ENCODE measurements at places on chromosomes 2 and 18.

DNA sequence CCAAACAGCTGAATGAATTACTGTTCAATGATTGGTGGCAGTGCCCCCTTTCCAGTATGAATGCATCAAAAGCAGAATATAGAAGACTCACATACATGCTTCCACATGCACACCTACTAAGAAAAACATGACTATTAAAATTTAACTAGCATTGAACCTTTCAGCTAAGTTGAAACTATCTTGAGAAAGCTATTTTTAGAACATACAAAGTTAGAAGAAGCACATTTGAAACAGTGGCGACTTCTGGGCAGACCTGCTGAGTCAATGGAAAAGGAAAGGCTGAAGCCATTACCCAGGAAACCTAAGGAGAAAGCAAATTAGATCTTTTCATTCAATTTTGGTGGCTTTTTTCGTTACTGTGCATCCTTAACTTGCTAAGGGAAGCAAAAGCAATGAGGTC is 55.9 kb downstream of the PLA2R1 start:
- no peak for DNase-seq

GRCh38 chr2:152500772-152501171 is 165.8 kb downstream of the FMNL2 start:
- DNase-seq, result no peak

GRCh38 chr2:123453772-123454171 is 571.3 kb upstream of the CNTNAP5 start:
- no peak for DNase-seq

DNA sequence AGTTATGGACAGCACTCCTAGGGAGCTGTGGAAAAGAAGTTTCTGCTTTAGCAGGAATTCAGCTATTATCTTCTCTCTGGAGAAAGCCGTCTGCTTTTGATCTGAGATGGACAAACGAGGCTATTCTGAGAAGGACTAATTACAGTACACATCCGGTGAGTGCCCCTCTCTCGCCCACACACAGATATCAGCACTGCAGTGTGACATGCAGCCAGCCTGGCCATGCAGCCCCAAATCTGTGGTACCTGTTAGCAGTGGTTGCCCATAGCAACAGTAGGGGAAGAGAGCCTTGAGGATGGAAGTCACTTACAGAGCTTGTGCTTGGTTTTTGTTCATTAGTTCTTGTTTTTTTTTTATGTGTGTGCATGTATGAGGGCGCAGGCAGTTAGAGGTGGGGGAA is 73.9 kb upstream of the TRIB2 start:
- no peak for DNase-seq

- peak; percentile 76 for DNase-seq
Observed at GRCh38 chr2:237222178-237222577, 136.5 kb downstream of the COPS8 start.

- peak; percentile 84 for DNase-seq
Observed at GRCh38 chr2:164388511-164388910, 232.8 kb downstream of the GRB14 start.

- peak; percentile 18 for DNase-seq
Observed at GRCh38 chr2:11949732-11950523, 203.5 kb downstream of the LPIN1 start.

- no peak for DNase-seq
Observed at GRCh38 chr2:83650161-83650560, 808.9 kb downstream of the SUCLG1 start.

- no peak for DNase-seq
Observed at GRCh38 chr2:98692090-98693054, 38.6 kb downstream of the MGAT4A start.

- no peak for DNase-seq
Observed at GRCh38 chr2:37795456-37795855, 124.0 kb upstream of the CDC42EP3 start.

DNA sequence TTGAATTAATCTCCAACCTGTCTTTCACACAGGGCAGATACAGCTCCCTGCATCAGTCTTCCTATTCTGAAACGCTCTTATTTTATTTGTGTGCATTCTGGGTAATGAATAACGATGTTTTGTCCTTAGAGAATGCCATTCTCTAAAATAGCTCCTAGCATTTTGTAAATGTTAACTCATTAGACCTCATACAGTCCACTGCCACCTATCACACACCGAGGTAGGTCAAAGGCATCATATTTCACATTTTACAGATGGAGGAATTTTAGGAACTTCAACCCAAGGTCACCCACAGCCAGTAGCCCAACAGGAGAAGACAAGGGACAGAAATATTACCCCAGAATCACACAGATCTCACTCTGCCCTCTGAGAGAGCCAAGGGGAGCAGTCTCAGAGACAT is 455.4 kb upstream of the GYPC start:
- no peak for DNase-seq

GRCh38 chr18:21242141-21242779 is at the start of gene GREB1L:
Gene GREB1L, plus strand, starts transcription at chr18:21242232. Its CDS starts 141,287 bp downstream, at chr18:21383519.
- DNase-seq, result peak; percentile 52

DNA sequence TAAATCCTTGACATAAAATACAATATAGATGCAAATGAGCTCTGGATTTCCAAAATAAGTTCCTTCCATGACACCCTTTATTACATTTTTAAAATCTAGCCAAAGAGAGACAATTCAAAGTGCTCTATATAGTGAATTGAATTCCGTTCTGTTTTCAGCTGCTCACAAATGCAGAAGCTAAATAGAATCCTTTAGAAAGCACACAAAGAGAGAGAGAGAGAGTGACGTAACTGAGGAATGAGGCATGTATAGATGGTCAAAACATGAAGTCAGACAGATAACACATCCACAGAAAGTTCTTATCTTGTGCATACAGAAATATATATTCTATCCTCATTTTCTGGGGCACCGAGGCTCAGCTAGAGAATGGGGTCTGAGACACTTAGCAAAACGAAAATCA is 344.7 kb upstream of the NETO1 start:
- DNase-seq, result no peak

DNA sequence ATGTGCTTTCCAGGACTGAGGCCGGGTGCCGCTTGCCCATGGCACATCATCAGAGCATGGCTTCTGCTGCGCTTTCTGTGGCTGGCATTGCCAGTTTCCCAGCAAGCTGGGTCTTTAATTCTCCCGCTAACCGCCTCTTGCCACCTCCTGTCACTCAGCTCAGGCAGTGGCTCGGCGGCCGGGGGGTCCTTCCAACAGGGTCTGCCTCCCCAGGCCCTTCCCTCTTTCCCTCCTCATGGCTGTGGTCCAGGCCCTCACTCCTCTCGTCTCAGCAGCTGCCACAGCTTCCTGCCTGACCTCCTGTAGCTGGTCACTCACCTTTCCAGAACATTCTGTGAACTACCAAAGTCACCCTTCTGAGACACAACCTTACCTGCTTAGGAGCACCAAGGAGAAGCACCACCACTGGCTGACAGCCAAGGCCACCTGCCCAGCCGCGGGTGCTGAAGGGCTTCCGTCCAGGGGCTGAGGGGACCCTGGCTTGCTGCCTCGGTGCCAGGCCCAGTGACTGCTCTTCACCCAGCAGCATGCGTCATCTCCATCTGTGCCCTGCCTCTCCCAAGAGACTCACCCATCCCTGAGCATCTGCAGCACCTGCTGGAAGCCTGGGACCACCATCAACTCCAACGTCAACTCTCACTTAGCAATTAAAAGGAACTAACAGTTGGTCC is 22.6 kb downstream of the CHMP1B start:
- no peak for DNase-seq

GRCh38 chr18:10546557-10547300 is 20.9 kb downstream of the NAPG start:
- DNase-seq, result peak; percentile 23

- no peak for DNase-seq
Observed at GRCh38 chr2:173282795-173283545, 71.7 kb upstream of the CDCA7 start.

DNA sequence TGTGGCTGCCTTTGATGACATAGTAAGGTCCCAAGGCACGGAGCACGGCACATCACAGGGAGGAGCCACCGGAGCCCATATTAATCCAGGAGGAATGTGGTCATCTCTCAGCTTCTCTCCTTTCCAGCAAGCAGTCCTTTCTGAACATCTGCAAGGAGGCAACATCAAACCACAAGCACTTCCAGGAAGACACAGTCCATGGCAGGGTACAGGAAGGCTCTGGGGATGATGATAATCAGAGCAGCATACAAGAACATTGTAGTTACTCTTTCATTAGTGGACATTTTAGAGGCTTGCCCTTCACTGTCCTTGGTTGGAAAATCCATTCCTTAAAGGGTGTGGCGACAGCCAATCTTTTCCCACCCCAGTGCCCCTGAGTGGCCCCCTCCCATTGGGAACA is 31.1 kb downstream of the YPEL5 start:
- no peak for DNase-seq

DNA sequence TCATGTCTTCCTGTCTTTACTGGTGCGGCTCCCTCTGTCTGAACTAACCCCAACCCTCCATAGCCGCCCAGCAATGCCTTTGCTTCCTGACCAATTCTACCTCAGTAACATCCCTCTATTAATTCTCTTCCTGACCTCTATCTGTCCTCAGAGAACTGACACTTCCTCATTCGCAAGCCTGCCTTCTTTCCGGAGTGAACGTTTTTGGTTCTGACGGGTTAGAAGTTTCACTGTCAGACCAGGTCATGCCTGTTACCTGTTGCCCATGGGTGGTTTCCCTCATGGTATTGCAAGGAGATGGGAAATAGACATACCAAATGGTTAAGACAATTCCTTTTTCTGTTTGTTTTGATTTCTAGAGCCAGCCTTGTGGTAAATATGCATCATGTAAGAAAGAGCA is 453.4 kb upstream of the SLC14A2 start:
- DNase-seq, result no peak

- peak; percentile 48 for DNase-seq
Observed at GRCh38 chr2:229340086-229340760, 69.1 kb upstream of the PID1 start.

DNA sequence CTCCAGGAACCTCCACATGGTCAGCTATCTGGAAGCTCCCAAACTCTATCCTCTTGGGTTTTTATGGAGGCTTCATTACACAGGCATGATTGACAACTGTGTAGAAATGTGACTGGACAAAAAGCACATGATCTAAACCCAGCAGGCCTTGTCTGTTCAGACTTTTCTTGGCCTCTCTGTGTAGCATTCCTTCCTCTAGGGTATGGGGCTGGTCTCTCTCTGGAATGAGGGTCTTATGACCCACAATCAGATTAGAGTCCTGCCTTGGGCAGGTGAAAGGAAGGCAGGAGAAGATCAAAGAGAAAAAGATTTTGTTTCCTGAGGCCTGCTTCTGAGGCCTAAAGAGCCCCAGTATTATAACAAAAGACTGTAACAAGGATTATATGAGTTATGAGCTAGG is 162.7 kb downstream of the SP3 start:
- no peak for DNase-seq

DNA sequence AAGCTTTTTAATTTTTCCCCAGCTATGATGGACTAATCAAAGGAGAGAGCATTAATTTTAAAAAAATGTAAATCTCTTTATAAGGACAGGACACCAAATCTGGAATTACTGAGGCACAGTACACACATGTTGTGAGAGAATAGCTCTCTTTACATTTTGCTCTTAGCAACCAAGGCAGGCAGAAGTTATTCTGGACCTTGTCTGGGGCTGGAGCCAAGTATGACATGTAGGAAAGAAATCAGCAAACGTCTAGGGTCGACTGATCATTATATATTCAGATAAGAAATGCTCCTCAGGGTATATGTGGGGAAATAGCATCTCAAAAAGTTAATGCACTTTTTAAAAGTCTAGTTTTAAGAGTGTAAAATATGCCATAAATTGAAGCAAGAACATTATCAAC is 1330.0 kb upstream of the CELF4 start:
- DNase-seq, result no peak

GRCh38 chr18:11288401-11288800 is 139.0 kb upstream of the PIEZO2 start:
- DNase-seq, result no peak

DNA sequence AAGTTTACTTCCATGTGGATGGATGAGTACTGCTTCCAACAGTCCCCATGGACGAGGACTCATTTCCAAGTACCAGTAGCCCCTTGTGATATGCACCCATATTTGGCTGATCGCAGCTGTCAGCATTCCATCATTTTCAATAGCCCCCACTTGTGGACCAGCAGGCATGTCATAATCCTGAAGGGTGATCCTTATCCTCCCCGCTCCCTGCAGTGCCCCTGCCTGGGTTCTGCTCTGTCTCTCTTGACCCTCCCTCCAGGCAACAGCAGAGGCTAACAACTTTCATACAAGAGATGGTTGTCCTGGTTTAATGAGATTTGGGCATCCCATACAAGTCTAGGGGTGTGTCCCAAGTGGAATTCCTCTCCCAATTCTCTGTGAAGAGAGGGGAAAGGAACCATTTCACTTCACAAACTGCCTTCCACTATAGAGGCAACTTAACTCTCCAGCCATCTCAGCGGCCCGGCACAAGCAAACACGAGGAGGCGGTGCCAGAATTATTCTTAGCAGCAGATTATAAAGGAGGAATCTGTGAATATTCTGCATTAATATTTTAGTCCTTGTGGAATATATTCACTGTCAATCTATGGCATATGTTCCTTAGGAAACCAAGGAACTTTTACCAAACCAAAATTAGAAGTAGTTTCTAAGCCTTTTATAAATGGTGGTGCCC is 110.7 kb downstream of the RTN4 start:
- no peak for DNase-seq

DNA sequence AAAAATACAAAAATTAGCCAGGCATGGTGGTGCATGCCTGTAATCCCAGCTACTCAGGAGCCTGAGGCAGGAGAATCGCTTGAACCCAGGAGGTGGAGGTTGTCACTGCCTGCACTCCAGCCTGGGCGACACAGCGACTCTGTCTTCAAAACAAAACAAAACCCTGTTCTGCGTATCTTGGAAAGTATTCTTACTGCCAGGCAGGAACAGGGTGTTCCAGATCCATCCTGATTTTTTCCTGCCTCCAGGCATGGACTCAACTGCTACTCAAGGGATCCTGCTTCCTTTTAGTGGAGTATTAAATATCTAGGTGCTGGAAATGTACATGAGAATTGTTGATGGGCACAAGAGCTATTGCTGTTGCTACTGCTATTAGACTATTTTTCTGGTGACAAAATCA is 12.3 kb downstream of the HSPD1 start:
- DNase-seq, result no peak

GRCh38 chr2:232120911-232121310 is 159.4 kb downstream of the DIS3L2 start:
- no peak for DNase-seq

GRCh38 chr2:217908544-217908943 is 94.3 kb downstream of the TNS1 start:
- no peak for DNase-seq

DNA sequence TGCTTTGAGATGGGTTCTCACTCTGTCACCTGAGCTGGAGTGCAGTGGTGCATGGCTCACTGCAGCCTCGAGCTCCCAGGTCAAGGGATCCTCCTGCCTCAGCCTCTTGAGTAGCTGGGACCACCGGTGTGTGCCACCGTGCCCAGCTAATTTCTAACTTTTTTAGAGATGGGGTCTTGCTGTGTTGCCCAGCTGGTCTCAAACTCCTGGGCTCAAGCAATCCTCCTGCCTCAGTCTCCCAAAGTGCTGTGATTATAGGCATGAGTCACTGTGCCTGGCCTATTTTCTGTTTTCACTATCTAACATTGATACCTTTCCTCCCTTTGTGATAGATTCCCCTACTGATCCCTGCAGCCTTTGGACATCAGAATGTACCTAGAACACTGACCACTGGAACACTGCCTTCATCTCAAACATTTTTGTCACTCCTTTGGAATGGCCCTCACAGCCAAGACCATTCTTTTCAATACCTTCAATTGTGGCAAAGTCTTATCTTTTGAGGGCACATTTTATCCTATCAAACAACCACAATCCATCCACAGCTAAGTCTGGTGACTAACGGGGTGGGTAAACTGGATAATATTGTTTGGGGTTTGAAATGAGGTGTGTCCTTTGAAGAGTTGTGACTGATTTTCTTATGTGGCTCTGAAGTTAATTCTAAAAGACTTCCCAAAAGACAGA is 43.7 kb downstream of the EPAS1 start:
- DNase-seq, result no peak

All from iris pigment epithelial cell (primary cell).